ENCODE measurements at places on chromosomes 3 and 15.

- DNase-seq, result no peak
Observed at GRCh38 chr3:171354706-171355582, 105.3 kb downstream of the TNIK start.

- DNase-seq, result no peak
Observed at GRCh38 chr3:8938021-8938420, 25.3 kb downstream of the RAD18 start.

DNA sequence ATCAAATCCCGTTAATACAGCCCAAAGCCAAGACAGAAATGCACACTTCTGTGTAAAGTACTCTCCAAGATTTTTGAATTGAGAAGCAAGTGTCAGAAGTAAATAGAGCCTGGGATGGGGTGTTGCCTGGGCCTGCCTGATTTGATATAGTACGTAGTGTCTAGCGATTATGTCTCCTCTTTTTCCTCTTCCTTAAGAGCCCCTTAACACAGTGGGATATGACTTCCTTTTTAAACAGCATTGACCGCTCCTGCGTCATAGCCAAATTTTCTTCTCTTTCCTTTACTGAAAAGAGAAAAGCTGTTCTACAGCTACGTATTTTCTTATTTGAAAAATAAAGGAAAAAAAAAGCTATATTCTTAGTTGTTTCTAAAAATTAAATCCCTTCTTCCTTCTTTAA lies 97.7 kb downstream of the PLCL2 start:
- DNase-seq, result no peak

DNA sequence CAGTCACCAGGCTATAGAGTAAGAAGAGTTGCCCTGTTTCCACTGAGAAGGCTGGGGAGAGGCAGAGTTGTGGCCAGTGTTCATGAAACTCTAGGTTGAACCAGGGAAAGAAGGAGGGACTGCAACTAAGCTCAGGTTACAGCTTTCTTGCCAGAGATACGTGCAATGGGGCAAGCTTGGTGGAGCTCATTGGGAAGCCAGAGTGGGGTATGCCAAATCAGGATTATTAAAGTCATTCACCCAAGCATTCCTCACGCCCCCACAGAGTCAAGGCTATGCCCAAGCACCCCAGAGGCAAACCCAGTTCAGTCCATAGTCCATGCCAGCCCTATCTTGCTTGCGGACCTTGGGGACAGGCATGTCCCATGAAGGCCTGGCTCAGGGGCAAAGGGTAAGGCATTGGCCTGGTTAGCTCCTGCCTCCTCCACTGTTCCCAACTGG lies 17.6 kb downstream of the SLC6A20 start:
- DNase-seq, result no peak

- DNase-seq, result no peak
Observed at GRCh38 chr15:79218588-79219200, 63.8 kb upstream of the ANKRD34C start.

- DNase-seq, result no peak
Observed at GRCh38 chr3:193520738-193521137, 34.0 kb downstream of the ATP13A4 start.

DNA sequence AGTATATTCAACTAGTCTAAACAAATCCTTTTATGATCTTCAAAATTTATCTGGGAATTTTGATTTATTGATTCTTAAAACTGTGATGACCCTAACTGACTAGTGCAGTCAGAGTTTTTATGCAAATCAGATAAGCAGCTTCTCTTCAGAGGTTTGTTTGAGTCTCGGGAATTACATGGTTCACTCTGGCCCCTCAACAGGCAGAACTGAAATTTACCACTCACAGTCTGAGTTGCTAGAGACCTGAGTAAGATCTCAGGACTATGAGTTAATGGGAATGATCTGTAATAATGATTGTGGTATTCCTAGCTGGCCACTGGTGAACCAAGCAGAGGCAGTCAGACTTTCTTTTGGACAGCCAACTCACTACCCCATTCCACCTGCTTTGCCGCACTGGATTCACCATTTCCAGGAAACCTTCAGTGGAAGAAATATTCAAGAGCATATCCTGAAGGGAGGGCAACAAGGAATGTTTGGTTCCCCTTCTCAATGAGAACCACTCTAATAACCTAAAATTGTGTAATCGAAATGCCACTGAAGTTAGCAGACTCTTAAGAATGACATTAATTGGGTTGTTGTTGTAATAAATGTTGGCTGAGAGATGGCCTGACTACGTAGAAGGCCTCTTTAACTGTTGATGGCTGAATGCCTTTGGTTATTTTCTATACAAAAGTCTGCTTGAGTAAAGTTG lies 11.5 kb upstream of the DNAJC13 start:
- no peak for DNase-seq

DNA sequence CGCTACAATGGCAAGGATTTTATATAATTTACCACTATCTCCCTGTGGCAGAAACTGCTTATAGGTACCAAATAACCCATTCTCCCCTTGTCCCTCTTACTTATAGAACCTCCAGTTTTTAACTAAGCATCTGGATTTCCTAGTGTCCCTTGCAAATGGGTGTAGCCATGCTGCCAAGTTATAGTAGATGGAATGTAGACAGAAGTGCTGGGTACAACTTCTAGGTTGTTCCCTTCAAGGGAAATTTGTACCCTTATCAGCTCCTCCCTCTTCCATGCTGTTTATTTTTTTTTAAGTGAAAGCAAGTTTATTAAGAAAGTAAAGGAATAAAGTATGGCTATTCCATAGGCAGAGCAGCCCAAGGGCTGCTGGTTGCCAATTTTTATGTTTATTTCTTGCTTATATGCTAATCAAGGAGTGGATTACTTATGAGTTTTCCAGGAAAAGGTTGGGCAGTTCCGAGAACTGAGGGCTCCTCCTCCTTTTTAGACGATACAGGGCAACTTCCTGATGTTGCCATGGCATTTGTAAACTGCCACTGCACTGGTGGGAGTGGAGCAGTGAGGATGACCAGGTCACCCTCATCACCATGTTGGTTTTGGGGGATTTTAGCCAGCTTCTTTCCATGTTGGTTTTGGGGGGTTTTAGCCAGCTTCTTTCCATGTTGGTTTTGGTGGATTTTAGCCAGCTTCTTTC lies 40.1 kb upstream of the TM4SF19 start:
- DNase-seq, result no peak

- DNase-seq, result peak; percentile 43
Observed at GRCh38 chr3:135218304-135218703, 423.2 kb downstream of the EPHB1 start.

DNA sequence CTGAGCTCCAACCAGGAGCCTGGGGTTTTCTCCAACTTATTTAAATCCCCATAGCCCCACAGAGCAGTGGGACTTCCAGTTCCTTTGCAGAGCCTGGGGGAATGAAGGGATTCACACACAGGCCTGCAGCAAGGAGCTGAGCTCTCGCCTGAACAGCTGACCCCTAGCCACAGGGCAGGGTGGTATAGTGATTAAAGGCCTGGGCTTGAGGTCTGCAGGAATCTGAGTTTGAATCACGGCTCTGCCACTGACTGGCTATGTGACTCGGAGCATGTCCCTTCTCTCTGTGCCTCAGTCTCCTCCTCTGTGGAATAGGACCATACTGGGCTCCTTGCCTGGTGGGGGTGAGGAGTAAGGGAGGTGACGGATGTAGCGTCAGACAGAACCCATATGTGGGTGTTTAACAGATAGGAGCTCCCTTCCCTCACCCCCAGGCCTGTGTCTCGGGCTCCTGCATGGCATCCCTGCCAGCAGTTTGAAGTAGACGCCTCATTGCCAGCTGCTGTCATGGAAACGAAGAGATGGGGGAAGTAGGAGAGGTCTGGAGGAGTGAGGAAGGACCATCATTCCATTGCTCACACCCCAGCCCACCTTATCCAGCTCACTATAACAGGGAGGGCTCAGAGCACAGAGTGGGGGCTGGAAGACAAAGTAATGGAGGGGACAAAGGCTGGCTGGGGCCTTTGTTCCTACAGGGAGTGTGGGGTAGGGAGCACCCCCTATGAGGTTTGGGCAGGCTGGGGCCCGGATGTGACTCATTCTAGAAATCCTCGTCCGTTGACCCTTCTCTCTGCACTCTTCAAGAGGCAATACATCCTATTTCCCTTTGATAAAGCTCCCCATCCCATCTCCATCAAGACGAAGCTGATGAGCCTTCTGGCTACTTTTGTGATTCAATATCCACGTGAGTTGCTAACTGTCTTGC lies 14.8 kb downstream of the HRH1 start:
- no peak for DNase-seq

- DNase-seq, result no peak
Observed at GRCh38 chr15:96327155-96327741, 3.3 kb upstream of the NR2F2 start.

DNA sequence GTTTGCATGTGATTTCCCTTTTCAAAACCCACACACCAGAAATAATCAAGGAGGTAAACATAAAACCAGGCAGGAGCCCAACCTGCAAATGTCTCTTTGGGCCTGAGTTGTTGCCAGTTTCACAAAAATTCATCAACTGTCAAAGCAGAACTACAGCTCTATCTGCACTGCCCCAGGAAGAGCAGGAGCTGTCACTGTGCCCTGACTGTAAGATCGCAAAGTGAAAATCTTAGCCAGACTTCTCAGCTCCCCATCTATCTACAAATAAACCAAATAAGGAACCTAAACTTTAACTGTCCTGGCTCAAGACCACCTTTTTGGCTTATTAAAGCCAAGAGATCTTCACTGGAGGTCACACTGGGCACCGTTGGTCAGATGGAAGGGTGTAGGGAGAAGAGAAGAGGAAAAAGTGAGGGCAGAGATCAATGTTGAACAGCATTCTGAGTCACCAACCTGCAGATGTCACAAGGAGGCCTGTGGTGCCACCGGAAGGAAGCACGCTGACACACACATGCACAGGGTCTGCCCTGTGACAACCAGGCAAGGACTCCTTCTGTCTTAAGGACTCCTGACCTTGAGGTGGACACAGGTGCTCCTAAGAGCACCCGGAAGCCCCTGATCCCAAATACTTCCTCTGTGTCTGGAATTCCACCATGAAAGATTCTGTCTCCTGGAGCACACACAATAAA lies 58.7 kb downstream of the RPN1 start:
- no peak for DNase-seq

- no peak for DNase-seq
Observed at GRCh38 chr3:24663406-24663805, 168.8 kb upstream of the THRB start.

DNA sequence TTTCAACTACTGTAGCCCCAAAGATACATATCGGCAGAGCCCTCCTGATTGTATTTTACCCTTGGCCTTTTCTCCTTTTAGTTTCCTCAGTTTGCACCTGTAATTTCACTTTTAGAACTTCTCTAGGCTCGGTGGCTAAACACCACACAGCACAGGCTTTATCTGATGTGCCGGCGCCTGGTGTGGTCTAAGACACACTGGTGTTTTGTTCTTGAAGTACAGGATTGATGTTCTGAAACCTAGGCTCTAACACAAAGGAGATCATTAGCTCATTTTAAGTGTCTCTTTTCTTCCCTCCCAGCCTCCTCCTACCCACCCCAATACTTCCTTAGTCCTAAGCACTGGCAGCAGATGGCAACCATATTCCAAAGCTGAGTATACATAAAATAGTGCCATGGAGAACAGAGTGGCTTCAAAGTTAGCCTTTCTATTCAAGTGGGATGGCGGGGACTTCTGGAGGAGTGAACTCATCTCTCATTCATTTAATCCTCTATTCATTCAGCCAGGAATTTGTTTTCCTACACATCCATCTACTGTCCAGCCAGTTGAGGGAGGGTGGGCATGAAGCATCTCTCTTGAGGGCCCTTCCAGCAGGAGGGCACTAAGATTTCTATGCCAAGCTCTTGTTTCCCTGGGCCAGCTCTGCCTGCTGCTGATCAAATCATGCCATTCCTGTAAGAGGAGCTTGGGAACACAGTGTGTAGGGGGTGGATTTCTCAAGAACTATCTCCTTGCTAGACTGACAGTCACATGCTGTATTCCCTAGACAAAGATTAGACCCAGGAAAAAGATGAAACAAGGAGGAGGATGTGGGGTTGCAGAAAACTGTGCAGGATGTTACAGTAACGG lies 71.2 kb downstream of the TIGIT start:
- DNase-seq, result no peak

GRCh38 chr3:169628567-169628966 lies 34.9 kb downstream of the MECOM start:
- no peak for DNase-seq

DNA sequence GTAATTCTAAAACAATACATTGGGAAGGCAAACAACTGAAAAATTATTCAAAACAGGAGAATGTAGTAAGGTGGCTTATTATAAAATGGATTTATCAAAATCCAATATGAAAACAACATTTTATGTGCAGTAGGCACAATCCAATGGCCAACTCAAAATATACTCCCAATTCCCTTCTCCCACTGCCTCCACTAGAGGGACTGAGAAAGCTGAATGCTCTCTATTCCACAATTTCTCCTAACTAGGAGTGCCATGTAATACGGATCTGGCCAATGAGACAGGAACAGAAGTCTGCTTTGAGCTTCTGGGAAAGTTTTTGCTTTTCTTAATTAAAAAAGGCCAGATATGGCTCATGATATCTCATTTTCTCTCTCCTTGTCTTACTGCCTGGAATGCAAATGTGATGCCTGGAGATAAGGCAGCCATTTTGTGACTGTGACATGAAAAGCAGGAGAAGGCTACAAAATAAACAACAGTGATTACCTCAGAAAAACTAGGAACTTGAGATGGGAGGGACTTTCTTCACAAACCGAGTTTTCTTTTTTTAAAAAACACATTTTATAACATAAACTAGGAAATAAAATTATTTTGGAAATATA lies 18.8 kb upstream of the VGLL4 start:
- no peak for DNase-seq

- DNase-seq, result no peak
Observed at GRCh38 chr3:111314898-111315297, 227.1 kb upstream of the CD96 start.

GRCh38 chr3:21290557-21290956 lies 460.5 kb downstream of the ZNF385D start:
- no peak for DNase-seq

DNA sequence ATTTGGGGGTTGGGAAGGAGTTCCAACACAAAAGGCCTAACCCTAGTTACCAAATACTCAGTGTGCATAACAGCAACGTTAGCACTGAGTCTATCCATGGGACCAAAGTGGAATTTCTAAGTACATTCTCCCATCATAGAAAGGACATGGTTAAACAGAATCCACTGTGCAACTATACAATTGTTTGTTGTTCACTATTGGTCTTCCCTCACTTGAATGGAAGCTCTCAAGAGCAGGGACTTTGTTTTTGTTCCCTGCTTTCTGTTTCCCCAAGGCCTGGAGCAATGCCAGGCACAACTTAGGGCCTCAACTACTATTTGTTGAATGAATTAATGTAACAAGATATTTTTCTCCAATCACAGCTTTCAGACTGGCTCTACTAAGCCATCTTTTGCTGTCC lies 25.6 kb downstream of the COL8A1 start:
- DNase-seq, result no peak

DNA sequence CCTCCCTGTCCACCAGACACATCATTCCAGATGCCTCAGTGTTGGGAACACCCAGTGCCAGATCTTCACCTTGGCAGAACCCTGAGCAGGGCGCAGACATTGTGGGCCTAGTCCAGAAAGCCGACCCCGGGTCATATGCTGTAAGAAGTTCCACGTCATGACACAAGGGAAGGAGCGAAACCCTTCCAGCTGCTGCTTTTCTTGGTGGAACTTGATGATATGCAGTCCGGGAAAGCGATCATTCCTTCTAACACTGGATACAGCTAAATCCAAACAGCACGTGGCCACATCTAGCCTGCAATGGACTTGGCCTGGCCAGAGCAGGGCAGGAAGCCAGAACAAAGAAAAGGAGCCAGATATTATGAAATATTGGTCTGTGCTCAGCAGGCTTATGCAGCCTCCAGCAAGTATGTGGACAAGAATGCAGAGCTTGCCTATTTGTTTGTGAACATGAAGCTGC lies 22.0 kb downstream of the GASK1A start:
- no peak for DNase-seq

Measured in WTC11 (cell line).